ENCODE measurements at places on chromosomes 6 and 20. TPM values are rescaled to one million over a fixed set of nuclear protein-coding genes. Genes with fewer than 3 reads are reported as not detected.

The TENT5A gene
- 79.6 TPM for total RNA-seq

The SNRPB gene
- total RNA-seq, result 109 TPM

The RNF144B gene
- 5.8 TPM for total RNA-seq

The CCR6 gene
- not detected for total RNA-seq

The RALY gene
- total RNA-seq, result 72.5 TPM

The SLC2A10 gene
- 47.4 TPM for total RNA-seq

The KHDC1L gene
- total RNA-seq, result 0.72 TPM

Measured in osteoblast (primary cell).